ENCODE measurements at places on chromosomes 7 and 10.

- DNase-seq, result peak; percentile 89
Measured at GRCh38 chr10:17228091-17229015, at the start of gene VIM. VIM (plus strand) TSS chr10:17228241; CDS start chr10:17229423, 1,182 bp downstream.

DNA sequence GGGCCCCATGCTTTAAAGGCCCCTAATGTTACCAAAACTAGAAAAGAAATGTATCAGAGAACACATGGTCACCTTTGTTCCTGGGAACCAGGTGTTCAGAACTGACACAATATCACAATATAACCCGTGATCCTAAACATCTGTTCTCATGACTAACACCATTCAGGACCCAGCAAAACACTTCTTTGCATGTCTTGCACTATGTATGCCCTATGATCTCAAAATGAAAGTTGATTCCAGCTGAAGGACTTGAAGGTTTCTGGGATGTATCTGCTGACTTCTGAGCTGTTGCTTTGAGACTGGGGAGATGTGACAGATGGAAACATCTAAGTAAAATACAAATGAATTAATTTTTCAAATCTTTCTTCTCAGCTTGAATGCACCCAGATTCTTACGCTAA lies 37.5 kb upstream of the PIK3CG start:
- DNase-seq, result no peak

- DNase-seq, result no peak
Measured at GRCh38 chr7:92295391-92295790, 49.6 kb downstream of the ANKIB1 start.

GRCh38 chr10:13001041-13001886 lies at the start of gene CCDC3:
CCDC3 (minus strand) TSS chr10:13001713; CDS start chr10:13001570, 143 bp downstream.
- peak; percentile 51 for DNase-seq

- DNase-seq, result no peak
Measured at GRCh38 chr10:71339796-71340589, 20.9 kb downstream of the SLC29A3 start.

Data from stimulated activated CD4-positive, alpha-beta T cell treated with anti-CD3 and anti-CD28 coated beads, Interleukin-15, amount 100 ng/mL, for 24 hours (primary cell).